ENCODE measurements at places on chromosomes 2 and 18.

DNA sequence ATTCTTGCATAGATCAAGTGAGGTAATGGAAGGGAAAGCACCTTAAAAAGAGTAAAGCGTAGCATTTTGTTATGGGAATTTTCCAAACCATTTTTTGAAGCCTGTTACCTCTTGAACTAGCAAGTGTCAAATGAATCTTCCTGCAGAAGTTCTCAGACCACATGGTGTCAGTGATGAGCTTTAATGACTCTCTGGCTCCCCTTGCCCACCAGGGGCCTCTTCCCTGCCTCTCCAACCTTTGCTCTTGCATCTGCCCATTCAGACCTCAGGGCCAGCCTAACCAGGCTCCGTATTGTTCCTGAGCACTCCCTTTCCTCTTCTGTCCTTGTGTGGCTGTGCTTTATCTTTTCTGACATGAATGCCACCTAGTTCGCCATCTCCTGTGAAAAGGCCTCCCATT lies 155.9 kb downstream of the DIS3L2 start:
- no peak for DNase-seq

- DNase-seq = no peak
Measured at GRCh38 chr2:173452416-173452815, 97.7 kb downstream of the CDCA7 start.

DNA sequence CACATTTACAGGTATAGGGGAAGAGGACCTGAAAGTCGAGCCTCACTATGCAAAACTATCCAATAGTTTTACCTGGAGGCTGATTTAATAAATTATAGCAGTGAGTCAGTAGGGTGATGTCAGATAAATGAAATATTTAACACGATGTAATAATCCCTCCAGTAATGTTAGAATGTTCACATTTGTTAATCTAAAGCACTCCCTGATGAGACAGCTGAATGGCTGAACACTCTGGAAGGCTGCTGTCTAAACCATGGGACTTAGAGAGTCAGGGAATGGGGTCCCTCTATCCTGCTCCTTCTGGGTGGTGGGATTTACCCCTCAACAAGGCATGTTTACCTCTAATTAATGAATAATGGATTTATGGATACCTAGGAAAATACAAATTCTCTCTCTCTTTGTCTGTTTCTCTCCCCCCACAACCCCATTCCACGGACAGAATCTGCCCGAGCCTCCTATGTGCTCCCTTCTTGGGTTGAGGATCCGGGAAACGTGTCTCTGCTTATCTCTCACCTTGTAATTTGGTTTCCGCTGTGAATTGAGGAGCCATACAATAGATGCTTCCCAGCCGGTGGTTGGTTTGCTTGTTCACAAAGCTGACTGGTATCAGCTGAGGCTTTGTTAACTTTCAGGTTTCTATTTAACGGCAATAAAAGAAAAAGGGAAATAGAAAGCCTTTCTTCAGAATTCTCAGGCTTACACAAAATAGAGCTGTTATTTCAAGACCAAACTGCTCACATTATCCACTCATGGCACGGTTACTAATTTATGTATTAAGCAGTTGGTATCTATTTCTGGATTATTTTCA lies 25.9 kb downstream of the LRRC30 start:
- DNase-seq = no peak

- DNase-seq = no peak
Measured at GRCh38 chr2:46200861-46201605, 96.2 kb upstream of the EPAS1 start.

DNA sequence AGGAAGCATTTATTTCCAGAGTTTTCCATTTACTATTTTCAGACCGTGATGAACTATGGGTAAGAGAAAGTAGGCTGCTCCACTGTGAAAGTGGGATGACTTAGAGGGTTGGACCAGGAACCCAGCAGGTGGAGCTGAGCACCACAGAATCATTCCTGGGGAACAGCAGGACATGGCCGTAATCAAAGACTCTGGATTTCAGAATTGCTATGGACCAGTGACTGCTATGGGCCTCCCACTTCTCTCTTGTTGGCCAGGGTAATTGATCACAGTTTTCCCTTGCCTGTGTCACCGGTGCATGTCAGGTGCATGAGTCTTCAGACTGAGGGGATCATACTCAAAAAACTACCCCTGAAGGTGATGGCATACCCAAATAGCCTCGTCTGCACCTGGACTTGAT lies 90.6 kb upstream of the GPC1 start:
- DNase-seq = no peak

- DNase-seq = no peak
Measured at GRCh38 chr2:70123051-70123828, 36.0 kb downstream of the PCBP1 start.

DNA sequence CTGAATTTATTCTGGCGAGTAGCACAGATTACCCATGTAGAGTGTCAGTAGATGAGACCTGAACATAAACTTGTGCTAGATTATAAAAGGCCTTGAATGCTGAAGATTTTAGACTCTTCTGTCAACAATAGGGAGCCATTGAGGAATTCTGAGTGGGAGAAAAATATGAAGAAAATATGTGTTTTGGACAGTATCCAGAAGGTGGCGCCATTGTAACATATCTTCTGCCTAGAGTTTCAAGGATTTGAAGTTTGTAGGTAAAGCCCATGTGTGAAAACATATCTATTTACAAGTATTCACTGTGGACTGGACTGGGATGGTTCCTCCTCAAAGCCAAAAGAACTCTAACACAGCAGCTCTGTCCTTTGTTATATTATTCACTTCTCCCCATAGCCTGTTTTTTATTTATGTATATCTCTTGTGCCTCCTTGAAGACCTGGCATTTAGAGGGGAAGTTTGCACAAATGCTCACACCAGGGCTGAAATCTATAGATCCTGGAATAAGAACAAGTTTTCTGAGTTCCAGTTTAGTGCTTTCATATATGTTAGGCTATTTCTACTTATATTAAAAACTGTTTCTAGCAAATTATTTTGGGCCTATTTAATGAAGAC lies 124.9 kb downstream of the RDH14 start:
- DNase-seq = no peak

DNA sequence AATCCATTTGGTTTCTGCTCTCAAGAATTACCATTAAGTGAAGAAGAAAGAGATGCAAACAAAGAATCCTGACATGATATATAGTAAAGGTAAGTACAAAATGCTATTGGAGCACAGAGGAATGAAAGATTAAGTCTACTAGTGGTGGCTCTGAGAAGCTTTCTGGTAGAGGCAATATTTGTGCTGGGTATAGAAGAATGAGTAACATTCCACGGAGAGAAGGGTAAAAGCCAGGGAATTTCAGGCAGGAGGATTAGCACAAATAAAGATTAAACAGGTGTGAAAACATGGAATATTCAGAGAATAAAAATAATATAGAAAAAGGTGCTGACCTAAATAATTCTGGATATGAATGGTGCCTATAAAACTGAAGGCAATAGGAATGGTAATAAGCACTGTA lies 31.8 kb downstream of the METTL8 start:
- DNase-seq = no peak

DNA sequence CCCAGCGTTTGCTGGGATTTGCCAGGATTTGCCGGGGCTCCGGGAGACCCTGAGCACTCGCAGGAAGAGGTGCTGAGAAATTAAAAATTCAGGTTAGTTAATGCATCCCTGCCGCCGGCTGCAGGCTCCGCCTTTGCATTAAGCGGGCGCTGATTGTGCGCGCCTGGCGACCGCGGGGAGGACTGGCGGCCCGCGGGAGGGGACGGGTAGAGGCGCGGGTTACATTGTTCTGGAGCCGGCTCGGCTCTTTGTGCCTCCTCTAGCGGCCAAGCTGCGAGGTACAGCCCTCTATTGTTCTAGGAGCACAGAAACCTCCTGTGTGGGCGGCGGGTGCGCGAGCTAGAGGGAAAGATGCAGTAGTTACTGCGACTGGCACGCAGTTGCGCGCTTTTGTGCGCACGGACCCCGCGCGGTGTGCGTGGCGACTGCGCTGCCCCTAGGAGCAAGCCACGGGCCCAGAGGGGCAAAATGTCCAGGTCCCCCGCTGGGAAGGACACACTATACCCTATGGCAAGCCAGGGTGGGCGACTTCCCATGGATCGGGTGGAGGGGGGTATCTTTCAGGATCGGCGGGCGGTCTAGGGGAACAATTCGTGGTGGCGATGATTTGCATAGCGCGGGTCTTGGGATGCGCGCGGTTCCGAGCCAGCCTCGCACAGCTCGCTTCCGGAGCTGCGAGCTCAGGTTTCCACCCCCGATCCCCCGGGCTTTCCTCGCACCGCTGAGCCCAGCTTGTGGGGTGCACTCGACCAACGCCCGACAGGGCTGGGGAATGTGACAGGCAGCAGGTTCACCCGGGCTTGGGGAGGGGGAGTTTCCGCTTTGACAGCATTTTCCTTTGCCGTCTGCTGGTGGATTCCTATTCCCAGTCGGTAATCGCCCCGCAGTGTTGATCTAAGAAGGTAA lies 2.8 kb downstream of the ONECUT2 start:
- DNase-seq = no peak

GRCh38 chr2:73263540-73264331 lies 20.5 kb downstream of the FBXO41 start:
- no peak for DNase-seq
